ENCODE measurements at places on chromosomes 7 and 10. TPM values are rescaled to one million over a fixed set of nuclear protein-coding genes. Genes with fewer than 3 reads are reported as not detected.

Gene CYP2W1
- total RNA-seq, result not detected

GRCh38 chr10:92942226-92942625 lies 93.9 kb downstream of the EXOC6 start:
- no peak overlapping the region for H3K27ac ChIP-seq
- no peak for DNase-seq
- no peaks in the 10 kb centered on the region for H3K27me3 ChIP-seq
- no peaks in the 10 kb centered on the region for H3K36me3 ChIP-seq
- H3K4me3 ChIP-seq, result no peak overlapping the region

DNA sequence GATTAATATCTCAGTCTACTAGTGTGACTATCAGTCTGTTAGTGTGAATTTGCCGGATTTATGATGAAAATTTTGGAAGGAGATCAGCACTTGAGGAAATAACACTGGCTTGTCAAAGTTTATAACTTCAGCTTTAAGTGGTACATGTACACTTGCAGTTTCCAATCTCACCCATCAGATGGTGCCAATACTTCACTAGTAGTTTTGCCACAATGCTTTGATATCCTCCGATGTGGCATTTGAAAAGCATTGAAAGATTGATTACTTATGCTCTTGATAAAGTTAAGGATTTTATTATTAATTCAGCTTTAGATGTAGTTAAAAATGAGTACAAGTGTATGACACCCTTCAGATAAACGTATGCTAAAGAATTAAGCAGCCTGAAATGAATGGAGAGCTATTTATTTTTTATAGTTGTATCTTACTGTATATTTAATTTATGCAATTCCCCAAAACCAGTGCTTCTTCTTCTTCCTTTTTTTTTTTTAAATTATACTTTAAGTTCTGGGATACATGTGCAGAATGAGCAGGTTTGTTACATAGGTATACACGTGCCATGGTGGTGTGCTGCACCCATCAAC lies 98.2 kb downstream of the ANLN start:
- H3K27ac ChIP-seq, result no peak overlapping the region
- no peaks in the 10 kb centered on the region for H3K36me3 ChIP-seq
- DNase-seq, result peak; percentile 23
- H3K4me3 ChIP-seq, result no peak overlapping the region
- H3K4me1 ChIP-seq, result no peaks in the 10 kb centered on the region
- H3K27me3 ChIP-seq, result no peaks in the 10 kb centered on the region

DNA sequence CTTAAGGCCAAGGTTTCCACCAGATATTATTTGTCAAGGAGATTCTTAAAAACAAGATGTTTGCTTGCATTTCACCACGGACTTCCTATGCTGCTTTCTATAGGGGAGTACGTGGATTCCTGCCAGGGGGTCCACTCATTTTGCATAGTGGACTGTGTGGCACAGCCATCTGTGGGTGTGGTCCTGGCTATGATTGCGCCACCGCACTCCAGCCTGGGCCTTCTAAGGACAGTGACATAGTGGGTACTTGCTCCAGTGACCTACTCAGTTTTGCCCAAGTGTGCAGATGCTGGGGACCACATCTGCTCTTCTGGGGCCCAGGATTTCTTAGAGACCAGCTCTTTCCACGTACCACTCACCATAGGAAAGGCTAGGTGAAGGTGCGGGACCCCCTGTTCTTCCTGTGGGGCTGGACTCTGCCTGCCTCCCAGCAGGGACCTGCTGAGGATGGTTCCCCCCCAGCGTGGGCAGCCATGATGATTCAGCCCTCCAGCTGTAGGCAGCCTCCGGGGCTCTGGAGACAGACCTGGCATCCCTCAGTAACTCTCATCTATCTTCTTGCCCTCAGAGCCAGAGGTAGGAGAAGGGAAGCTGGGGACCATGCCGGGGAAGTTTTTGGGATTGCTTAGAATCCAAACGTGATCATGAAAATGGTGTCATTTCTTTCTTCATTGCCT lies 42.9 kb downstream of the HK1 start:
- no peaks in the 10 kb centered on the region for H3K27me3 ChIP-seq
- no peak for DNase-seq
- H3K4me3 ChIP-seq, result no peak overlapping the region
- peaks cover 41% of the 10 kb centered on the region for H3K4me1 ChIP-seq
- no peaks in the 10 kb centered on the region for H3K36me3 ChIP-seq
- H3K27ac ChIP-seq, result no peak overlapping the region

- peaks cover 30% of the 10 kb centered on the region for H3K4me1 ChIP-seq
- no peaks in the 10 kb centered on the region for H3K27me3 ChIP-seq
- peak overlapping the region; percentile 64 for H3K27ac ChIP-seq
- no peaks in the 10 kb centered on the region for H3K36me3 ChIP-seq
Measured at GRCh38 chr10:47401874-47402640, 18.0 kb upstream of the ZNF488 start.

- peak; percentile 37 for DNase-seq
- no peak overlapping the region for H3K27ac ChIP-seq
- H3K4me1 ChIP-seq, result peaks cover 15% of the 10 kb centered on the region
Measured at GRCh38 chr10:62635127-62635526, 169.4 kb upstream of the ADO start.

DNA sequence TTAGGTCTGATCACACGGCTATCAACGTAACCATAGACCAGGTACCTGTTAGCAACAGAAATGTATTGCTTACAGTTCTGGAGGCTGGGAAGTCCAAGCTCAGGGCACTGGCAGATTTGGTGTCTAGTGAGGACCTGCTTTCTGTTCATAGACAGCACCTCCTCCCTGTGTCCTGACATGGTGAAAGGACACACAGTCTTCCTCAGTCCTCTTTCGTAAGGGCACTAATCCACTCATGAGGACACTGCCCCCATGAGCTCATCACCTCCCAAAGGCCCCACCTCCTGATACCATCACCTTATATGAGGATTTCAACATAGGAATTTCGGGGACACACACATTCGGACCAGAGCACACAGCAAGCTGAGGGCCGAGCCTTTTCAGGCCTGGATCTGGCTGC lies 71.4 kb upstream of the BTBD16 start:
- no peaks in the 10 kb centered on the region for H3K36me3 ChIP-seq
- DNase-seq, result no peak
- H3K4me1 ChIP-seq, result no peaks in the 10 kb centered on the region
- H3K27ac ChIP-seq, result no peak overlapping the region

DNA sequence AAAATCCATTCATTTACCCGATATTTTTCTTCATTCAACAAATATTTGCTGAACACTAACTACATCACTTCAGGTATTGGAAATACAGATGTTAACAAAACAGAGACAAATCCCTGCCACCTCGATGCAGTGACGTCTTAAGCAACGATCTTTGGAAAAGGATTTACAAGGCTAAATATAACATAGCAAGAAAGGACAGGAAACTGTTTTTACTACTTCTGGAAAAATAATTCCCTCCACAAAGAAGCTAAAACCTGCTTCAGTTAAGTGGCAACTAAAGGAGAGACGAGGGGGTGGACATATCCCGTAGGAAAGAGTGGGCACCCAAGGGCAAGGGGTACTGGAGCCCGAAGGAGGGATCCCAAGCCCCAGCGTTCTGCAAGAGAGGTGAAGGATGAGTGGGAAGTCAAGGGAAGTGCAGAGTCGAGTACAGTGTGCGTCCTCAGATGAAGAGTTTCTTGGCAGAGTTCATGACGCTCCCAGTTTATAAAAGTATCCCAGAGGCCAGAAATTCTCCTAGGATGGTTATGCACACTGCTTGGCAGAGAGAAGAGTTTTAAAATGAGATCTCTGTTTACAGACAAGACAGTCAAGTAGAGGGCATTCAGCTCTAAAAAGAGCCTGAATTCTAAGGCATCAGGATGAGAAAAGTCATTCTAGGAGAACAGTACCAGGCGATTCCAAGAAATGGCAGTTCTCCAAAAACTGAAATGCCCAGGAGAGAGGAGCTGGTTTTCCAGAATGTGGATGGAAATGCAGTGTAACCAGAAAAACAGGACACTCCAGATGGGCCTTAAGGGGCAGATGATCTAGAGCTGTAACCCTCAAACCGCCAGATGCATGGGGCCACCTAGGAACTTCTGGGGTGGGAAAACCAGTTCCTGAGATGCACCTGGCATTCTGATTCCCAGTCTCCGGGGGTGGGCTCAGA lies 97.3 kb downstream of the GRB10 start:
- H3K4me1 ChIP-seq, result peaks cover under 1% of the 10 kb centered on the region
- no peak overlapping the region for H3K4me3 ChIP-seq
- no peak overlapping the region for H3K27ac ChIP-seq
- peaks cover 13% of the 10 kb centered on the region for H3K36me3 ChIP-seq
- DNase-seq, result no peak

Data from astrocyte (in vitro differentiated cells and primary cell).